ENCODE measurements at places on chromosomes 1 and 21. TPM values are rescaled to one million over a fixed set of nuclear protein-coding genes. Genes with fewer than 3 reads are reported as not detected.

SEC16B gene
- total RNA-seq, result 25.5 TPM

IL20 gene
- total RNA-seq, result not detected

FCRL3 gene
- not detected for total RNA-seq

TP73 gene
- total RNA-seq, result 5.1 TPM

KRTAP19-1 gene
- not detected for total RNA-seq
